ENCODE measurements at places on chromosomes 2 and 18. TPM values are rescaled to one million over a fixed set of nuclear protein-coding genes. Genes with fewer than 3 reads are reported as not detected.

LAMA3 gene
- total RNA-seq: 0.98 TPM

CCDC141 gene
- under 0.01 TPM for total RNA-seq

IL1RN gene
- total RNA-seq: not detected

PSTPIP2 gene
- not detected for total RNA-seq

RAD51AP2 gene
- 0.11 TPM for total RNA-seq

TMEM178A gene
- 0.38 TPM for total RNA-seq

CREG2 gene
- not detected for total RNA-seq

FAM117B gene
- total RNA-seq: 2.0 TPM

HOXD9 gene
- 5.4 TPM for total RNA-seq

ERBB4 gene
- 0.03 TPM for total RNA-seq

TMEM37 gene
- total RNA-seq: not detected

KIF5C gene
- 4.7 TPM for total RNA-seq

WNT10A gene
- total RNA-seq: not detected

PRKCE gene
- 14.7 TPM for total RNA-seq

LIMS3 gene
- not detected for total RNA-seq

SERPINB10 gene
- total RNA-seq: not detected

SPATA3 gene
- not detected for total RNA-seq

CD8A gene
- total RNA-seq: 0.08 TPM

CNTNAP5 gene
- not detected for total RNA-seq

DOK6 gene
- 2.3 TPM for total RNA-seq

STARD6 gene
- 0.29 TPM for total RNA-seq

WDPCP gene
- 12.6 TPM for total RNA-seq

MAL gene
- not detected for total RNA-seq

TRIM43 gene
- 0.29 TPM for total RNA-seq

CHRNA1 gene
- not detected for total RNA-seq

MYO3B gene
- not detected for total RNA-seq

GCKR gene
- total RNA-seq: not detected

CROCC2 gene
- not detected for total RNA-seq

Data from A375 (cell line).